Heart right ventricle (tissue), 16 donors: ENCODE measurements at places on chromosomes 16 and 17.
A peak's percentile ranks its signal among the peaks of the same experiment; 100 is the strongest.

- no peak for DNase-seq
These were observed 5.5 kb upstream of the SLFN12L start for GRCh38 chr17:35542990-35543389.

DNA sequence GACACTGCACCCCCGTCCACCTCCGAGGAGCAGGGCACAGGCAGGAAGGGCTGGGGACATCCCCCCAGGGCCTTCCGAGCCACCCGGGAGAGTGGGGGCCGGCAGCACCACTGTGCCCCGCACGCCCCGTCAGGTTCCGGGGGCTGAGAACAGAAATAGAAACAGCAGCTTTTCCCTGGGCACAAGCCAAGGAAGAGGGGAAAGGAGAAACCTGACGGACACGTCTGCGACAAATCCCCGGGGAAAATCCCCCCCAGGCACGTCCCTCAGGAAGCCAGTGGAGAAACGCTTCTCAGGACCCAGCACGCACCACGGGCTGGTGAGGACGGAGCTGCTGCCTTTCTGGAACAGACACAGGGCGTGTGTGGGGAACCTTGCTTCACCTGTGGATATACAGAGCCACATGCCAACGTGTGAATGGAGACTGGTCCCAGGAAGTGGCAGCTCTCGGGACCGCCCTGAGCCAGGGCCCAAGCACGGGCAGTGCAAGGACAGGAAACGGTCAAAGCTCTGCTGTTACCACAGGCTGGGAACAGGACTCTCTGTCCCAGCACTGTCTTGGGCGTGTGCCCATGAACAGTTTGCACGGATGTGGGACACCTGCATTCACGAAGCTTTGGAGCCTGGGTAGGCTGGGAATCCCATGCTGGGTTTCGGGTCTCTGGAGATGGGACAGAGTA lies 1.2 kb upstream of the TMEM204 start:
- DNase-seq = peak; percentile 84

- DNase-seq = peak; percentile 32
These were observed 44.7 kb downstream of the ZFPM1 start for GRCh38 chr16:88497561-88498462.

GRCh38 chr17:16976725-16977550 lies 5.0 kb upstream of the TNFRSF13B start:
- DNase-seq = no peak

DNA sequence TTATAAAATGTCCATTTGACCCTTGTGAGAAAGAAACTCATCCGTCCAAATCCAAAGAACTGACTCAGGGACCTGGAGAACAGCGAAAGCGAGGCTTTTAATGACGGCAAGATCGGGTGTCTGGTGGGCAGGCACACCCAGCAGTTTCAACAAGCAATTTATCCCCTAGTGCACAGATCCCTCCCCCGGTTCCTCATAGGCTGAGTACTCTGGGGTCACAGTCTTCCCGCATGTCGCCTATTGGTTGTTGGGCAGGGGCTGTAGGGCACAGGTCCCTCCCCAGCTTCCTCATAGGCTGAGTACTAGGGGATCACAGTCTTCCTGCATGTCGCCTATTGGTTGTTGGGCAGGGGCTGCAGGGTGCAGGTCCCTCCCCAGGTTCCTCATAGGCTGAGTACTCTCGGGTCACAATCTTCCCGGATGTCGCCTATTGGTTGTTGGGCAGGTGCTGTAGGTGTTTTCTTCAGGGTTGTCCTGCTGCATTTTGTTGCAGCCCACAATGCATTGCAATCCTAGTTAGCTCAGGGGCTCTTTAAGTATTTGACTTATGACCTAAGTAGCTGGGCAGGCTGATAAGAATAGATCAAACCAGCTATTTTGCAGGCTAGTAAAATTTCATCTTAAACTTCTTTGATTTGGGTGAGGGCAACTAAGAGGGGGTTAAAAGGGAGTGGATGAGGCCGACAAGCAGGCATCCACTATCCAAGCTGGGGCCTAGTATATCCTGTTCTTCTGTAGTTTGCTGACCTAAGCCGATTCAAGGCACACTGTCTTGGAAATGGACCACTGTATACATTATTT lies 3.6 kb upstream of the UTS2R start:
- no peak for DNase-seq

- no peak for DNase-seq
These were observed 5.2 kb downstream of the TLCD2 start for GRCh38 chr17:1705004-1705403.

GRCh38 chr17:48121923-48122664 lies 14.5 kb downstream of the SNX11 start:
- no peak for DNase-seq

- no peak for DNase-seq
These were observed 43.1 kb downstream of the TBX4 start for GRCh38 chr17:61495161-61495857.
